ENCODE measurements at places on chromosomes 12 and 14.

DNA sequence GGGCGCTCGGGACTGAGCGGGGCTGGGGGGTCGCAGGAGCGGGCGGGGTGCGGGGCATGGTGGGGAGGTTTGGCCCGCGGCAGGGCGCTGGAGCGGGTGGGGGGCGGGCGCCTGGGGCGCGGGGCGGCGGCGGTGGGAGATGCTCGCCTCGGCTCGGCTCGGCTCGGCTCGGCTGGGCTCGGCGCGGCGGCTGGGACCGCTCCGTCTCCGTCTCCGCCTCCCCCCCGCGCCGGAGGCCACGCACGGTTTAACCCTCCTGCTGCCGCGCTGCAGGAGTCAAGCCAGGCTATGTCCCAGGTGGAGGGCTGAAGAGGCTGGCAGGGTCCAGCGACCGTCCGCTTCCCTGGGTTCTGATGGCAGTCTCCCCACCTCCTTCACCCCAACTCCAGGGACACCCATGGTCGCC is at the start of gene PIANP:
PIANP (minus strand) TSS at position 170 of the 406 bp plus-strand sequence. CDS start 2,754 bp downstream, outside the sequence.
- no peak for DNase-seq
- H3K27me3 ChIP-seq, result no peaks in the 10 kb centered on the region
- no peak within 1 kb of the TSS for H3K27ac ChIP-seq
- no peaks in the 10 kb centered on the region for H3K4me1 ChIP-seq
- no peaks in the 10 kb centered on the region for H3K36me3 ChIP-seq

DNA sequence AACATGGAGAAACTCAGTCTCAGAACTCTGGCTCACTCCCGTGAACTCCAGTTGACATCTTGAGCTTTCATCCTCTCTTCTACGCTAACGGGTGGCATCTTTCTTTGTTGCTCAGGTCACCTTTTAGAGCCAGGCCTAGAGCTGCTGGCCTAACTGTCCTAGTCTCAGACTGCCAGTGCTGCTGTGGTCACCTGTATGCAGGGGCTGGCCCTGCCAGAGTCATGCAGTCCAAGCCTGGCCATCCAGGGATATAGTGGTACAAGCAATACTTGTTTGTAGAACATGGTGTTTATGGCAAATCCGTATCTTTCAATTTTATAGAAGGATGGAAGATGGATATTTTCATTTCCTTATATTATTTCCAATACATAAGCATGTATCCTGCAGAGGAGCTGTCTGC is 117.2 kb downstream of the PELI2 start:
- no peak for DNase-seq
- H3K27ac ChIP-seq, result no peak overlapping the region
- H3K4me3 ChIP-seq, result no peak overlapping the region
- H3K4me1 ChIP-seq, result no peaks in the 10 kb centered on the region
- H3K27me3 ChIP-seq, result no peaks in the 10 kb centered on the region
- H3K36me3 ChIP-seq, result no peaks in the 10 kb centered on the region

DNA sequence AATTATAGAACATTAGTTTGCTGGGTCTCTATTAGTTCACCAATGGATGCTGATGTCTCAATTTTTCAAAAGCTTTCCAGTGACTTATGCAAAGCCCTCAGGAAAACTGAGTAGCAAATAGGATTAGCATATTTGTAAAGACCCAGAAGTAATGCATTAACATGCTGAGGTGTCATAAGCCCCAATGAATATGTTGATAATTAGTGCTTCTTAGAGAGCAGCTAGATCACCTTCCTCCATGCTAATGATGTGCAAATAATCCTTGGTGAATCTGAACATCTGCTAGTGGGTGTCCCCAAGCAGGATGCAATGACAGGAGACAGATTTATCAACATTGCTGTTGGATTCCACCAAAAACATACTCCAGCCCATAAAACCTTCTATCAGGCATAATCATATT is 19.0 kb downstream of the IFNG start:
- H3K27ac ChIP-seq, result no peak overlapping the region
- no peak overlapping the region for H3K4me3 ChIP-seq
- no peaks in the 10 kb centered on the region for H3K27me3 ChIP-seq

DNA sequence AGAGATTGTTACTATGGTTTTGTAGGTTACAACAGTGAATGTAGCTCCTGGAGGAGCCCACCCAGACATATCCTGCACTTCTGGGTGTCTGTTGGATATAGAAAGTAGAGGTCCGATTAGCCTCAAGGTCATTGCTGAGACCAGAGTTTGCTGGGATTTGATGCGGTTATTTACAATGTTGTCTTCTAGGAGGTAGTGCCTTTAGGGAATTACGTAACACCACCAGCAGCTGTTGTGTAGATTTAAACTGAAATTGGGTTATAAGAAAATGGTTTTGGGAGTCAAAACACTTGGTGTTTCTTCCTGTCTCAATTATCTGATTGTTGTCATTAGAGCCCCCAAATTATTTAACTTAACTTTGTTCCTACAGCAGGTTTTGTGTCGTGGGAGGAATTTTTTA is 225.3 kb upstream of the PELI2 start:
- H3K4me3 ChIP-seq, result no peak overlapping the region
- H3K36me3 ChIP-seq, result no peaks in the 10 kb centered on the region
- H3K27me3 ChIP-seq, result no peaks in the 10 kb centered on the region
- H3K27ac ChIP-seq, result no peak overlapping the region
- no peak for DNase-seq

DNA sequence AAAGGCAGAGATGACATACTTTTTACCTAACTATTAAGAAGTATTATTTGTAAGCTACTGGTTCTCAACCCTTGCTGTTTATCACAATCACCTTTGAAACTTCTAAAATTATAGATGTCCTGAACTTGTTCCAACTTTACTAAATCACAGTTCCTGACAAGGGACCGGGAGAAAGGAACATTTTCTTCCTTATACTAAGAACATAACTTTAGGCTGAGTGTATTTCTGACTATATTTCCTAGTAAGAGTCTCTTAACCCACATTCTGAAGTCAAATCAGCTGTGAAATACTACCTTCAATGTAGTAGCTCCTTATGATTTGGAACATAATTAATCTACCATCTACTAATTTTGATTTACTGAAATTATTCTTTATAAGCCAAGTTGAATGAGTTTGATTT is 80.2 kb downstream of the BAZ1A start:
- no peak for DNase-seq
- no peaks in the 10 kb centered on the region for H3K27me3 ChIP-seq
- peaks cover 6% of the 10 kb centered on the region for H3K36me3 ChIP-seq

DNA sequence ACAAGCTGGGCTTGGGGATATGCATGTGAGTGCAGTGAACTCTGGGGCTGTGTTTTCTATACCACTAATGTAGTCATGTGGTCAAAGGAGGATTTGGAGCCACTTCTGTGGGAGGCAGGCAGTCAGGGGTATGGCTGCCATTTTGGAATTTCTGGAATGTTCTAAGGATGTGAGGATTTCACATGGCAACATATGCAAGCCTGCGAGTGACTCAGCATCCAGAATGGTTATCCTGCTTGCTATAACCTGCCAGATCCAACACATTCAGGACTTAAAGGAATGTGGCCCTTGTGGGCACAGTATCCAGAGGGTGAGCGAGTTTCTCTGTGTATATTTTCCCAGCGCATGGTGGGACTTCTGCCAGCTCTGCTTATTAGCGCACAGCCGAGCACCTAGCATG is 249.2 kb upstream of the PWP1 start:
- no peaks in the 10 kb centered on the region for H3K36me3 ChIP-seq
- H3K4me1 ChIP-seq, result no peaks in the 10 kb centered on the region
- H3K4me3 ChIP-seq, result no peak overlapping the region
- H3K27ac ChIP-seq, result no peak overlapping the region
- DNase-seq, result no peak

GRCh38 chr14:25400607-25401206 is 350.8 kb upstream of the STXBP6 start:
- no peak overlapping the region for H3K27ac ChIP-seq
- H3K4me1 ChIP-seq, result no peaks in the 10 kb centered on the region
- H3K36me3 ChIP-seq, result no peaks in the 10 kb centered on the region
- H3K27me3 ChIP-seq, result no peaks in the 10 kb centered on the region
- no peak overlapping the region for H3K4me3 ChIP-seq
- DNase-seq, result no peak

DNA sequence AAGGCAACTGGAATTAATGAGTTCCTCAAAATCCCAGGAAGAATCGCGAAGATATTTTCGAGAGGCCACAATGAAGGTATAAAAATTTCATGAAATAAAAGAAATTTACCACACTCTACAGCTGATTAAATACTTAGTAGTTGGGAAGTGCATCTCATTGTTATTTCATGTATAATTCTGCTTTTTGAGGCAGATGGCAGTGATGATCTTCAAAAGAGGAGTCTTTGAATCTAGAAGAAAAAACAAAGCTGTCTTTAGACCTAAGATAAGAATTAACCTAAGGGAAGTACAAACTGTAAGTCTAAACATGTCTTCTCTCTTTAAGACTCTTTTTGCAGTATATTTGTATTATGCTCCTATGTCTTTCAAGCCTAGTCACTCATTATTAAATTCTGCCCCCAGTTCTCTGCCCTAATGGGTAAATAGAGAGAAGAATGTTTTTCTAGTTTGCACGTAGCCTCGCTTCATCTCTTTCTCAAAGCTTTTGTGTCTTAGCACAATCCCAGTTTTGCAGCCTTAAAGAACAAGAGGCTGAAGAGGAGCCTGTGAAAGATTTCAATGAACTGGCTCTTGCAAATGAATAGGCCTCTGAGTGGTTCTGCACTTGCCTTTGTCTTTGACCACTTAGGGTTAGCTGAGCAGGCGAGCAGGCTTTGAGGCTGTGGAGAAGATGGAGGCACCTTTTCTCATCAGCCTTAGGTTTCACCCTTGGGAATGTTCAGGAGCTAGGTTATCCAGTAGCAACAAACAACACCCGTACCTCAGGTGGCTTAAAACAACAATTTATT is 32.7 kb downstream of the CFAP54 start:
- no peak for DNase-seq
- H3K4me3 ChIP-seq, result no peak overlapping the region
- H3K4me1 ChIP-seq, result no peaks in the 10 kb centered on the region
- no peaks in the 10 kb centered on the region for H3K36me3 ChIP-seq
- no peak overlapping the region for H3K27ac ChIP-seq

GRCh38 chr14:33796356-33796755 is 154.5 kb downstream of the EGLN3 start:
- no peak for DNase-seq
- no peaks in the 10 kb centered on the region for H3K27me3 ChIP-seq
- H3K4me3 ChIP-seq, result no peak overlapping the region
- peaks cover 4% of the 10 kb centered on the region for H3K4me1 ChIP-seq
- no peak overlapping the region for H3K27ac ChIP-seq

GRCh38 chr12:77120156-77121085 is 55.1 kb upstream of the E2F7 start:
- no peaks in the 10 kb centered on the region for H3K4me1 ChIP-seq
- no peak for DNase-seq
- no peak overlapping the region for H3K4me3 ChIP-seq

DNA sequence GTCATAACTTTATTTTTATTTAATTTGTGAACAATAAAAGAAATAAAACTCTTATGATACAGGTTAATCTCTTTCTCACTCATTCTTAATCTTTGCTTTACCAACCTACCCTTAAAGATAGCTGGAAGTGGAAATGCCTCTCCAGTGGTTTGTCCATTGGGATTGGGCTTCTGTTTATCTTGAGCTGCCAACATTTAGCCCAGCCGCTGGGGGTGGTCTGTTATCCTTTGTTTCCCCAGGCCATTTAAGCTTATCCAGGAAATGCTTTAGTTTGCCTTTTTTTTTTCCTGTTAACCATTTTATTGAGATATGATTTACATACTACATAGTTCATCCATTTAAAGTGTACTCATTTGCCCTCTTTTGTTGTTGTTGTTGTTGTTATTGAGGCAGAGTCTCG is 8.2 kb downstream of the TDG start:
- no peak overlapping the region for H3K27ac ChIP-seq
- no peak for DNase-seq
- peaks cover 29% of the 10 kb centered on the region for H3K4me1 ChIP-seq
- H3K27me3 ChIP-seq, result no peaks in the 10 kb centered on the region
- H3K36me3 ChIP-seq, result peaks cover 42% of the 10 kb centered on the region
- H3K4me3 ChIP-seq, result no peak overlapping the region
